Caki2 (cell line): ENCODE measurements at places on chromosomes 4 and X.
A peak's percentile ranks its signal among the peaks of the same experiment; 100 is the strongest.

DNA sequence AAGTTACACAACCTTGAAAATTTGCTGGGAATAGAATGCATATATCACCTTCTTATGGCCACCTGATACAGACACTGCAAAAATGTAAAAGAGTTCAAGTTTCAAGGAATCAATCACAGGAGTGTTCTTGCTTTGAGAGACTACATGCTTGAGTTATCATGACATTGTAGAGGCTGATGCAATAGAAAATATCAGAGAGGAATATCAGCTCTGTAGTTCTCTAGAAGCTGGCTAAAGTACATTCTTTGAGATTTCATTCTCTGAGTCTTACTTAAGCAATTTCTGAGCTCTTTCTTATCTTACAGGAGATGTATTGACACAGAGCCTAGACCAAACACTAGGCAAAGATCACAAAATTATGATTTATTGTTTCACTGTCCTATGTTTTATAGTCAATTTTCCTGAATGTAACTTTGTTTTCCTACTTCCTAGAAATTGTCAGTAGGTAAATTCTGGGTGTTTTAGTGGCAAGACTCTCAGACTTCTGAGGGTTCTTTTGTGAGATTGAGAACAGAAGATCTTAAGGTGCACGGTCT, 152.1 kb upstream of the HPGD start:
- no peak for DNase-seq

DNA sequence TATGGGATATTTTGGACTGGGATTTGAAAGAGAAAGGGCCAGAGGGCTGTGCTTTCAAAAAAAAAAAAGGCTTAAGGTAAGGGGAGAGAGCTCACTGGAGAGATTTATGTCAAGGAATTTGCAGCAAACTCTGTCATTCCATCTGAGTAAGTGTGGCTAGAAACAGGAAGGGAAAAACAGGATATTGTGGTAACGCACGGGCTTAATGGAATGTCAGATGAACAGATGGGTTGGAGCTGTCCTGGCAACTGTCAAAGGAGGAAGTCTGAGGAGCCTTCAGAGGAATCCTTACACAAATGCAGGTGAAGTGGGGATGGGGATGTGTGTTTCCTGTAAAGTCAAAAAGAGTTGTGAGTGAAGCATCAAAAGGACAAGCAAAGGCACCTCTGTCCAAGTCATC, 15.1 kb upstream of the NKX3-2 start:
- no peak for DNase-seq

- no peak for DNase-seq
Observed at GRCh38 chrX:63354484-63354883, 3.4 kb upstream of the SPIN4 start.

GRCh38 chr4:138761638-138762220, 253.9 kb upstream of the NOCT start:
- no peak for DNase-seq

- DNase-seq: no peak
Observed at GRCh38 chrX:21723084-21723483, 34.8 kb downstream of the SMPX start.

GRCh38 chrX:40205471-40205870, 107.7 kb upstream of the BCOR start:
- no peak for DNase-seq

- peak; percentile 69 for DNase-seq
Observed at GRCh38 chr4:142353149-142353738, 492.9 kb downstream of the INPP4B start.

- DNase-seq: no peak
Observed at GRCh38 chr4:150510176-150510865, 71.6 kb upstream of the MAB21L2 start.

- no peak for DNase-seq
Observed at GRCh38 chr4:177455561-177455970, 13.3 kb upstream of the AGA start.

GRCh38 chr4:38668203-38668971, 4.4 kb downstream of the KLF3 start:
- DNase-seq: no peak

- no peak for DNase-seq
Observed at GRCh38 chr4:89915937-89916336, 21.3 kb downstream of the MMRN1 start.

DNA sequence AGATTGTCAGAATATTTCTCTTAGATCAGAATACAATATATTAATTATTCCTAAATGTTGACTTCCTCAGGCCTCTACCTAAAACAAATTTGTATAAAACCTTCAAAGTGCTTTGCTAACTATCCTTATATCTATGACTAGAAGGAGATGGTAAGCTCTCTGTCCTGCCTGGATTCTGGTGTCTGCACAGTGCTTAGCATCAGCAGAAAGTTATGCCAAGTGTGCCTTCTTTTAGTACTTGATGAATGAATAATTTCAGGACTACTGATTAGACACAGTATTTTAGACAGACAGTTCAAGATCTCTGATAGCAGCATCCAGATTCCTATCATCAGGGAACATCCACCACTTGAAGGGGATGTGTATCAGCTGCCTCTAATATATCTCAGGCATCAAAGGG, 242.4 kb upstream of the TLL1 start:
- no peak for DNase-seq

GRCh38 chr4:152094970-152095700, 334.3 kb upstream of the GATB start:
- no peak for DNase-seq

DNA sequence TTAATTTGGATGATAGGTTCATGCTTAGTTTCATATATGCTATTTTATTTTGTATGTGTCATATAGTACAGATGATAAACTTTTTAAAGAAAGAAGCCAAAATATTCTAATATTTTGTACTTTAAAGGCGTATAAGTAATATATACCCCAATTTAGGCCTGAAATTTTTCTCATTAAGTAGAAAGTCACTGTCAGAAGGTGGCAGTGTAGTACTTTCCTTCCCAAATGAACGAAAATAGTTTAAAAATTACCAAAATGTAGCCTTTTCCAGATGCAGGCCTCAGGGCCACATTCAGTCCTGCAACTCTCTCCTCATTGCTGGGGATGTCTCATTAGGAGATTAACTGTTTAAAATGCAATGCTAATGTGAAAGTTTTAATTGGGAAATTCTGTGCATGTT, 1263.6 kb downstream of the C4orf33 start:
- DNase-seq: no peak

DNA sequence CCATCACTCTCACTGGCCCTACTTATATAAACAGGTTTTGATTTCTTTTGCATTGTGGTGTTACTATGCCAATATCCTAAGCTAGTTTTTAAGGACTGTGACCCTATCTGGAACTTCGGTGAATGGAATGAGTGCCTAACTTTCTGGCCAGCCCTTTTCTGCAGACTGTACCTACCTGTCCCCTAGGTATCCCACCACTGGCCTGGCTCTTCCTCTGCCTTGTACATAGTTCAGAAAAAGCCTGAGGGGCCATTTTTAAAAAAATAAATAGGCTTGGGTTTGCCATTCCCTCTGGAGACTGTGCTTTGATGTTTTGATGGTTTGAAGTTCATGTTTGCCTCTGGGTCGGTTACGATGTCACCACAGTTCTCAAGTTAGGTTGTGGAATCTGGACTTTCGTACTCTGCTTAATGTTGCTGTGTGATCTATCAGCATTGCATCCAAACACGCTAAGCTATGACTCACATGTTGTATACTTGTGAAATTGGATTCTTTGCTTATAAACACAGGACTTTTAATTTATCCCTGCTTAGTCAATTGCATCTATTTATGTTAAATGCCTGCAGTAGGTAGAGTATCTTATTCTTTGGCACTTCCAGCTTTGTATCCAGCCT, 182.0 kb downstream of the ANKRD50 start:
- no peak for DNase-seq

GRCh38 chrX:38799995-38800580, 1.2 kb upstream of the MID1IP1 start:
- peak; percentile 5 for DNase-seq

GRCh38 chrX:133921764-133922389, 63.5 kb downstream of the GPC3 start:
- no peak for DNase-seq

DNA sequence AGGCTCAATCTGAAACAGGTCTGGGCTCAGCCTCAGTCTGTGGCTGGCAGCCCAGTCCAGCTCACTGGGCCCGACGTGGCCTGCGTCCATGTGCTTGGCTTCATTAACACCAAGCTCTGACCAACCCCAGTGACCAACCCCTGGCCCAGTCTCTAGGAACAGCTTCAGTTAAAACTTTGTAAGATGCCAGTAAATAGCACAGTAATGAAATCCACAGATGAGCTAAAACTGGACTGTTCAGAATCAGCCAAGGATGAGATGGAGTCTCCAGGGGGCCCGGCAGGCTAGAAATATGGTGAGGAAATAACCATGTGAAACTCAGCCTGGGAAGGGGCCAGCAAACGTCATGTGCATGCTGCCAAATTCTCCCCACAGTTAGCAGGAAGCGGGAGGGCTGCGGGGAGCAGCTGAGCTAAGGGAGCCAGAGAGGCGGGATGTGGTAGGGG, 37.1 kb upstream of the XPNPEP2 start:
- DNase-seq: no peak

DNA sequence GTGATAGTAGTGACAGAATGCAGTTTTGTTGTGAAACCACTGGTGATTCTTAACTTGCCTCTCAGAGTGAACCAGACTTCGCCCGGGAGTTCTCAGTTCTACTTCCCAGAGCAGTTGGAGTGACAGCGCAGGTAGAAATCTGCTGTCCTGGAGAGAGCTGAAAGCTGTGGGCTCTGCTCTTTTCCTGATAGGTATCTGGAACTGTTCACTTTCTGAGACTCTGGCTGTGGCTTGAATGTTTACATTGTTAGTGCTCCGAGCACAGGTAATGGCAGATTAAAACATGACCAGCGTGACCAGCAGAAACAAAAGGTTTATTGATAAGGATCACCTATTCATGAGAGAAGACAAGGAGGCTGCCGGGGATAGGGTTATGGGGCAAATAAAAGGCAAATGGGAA, 360.7 kb downstream of the BMPR1B start:
- no peak for DNase-seq

- DNase-seq: no peak
Observed at GRCh38 chr4:31290836-31291235, 570.7 kb downstream of the PCDH7 start.

DNA sequence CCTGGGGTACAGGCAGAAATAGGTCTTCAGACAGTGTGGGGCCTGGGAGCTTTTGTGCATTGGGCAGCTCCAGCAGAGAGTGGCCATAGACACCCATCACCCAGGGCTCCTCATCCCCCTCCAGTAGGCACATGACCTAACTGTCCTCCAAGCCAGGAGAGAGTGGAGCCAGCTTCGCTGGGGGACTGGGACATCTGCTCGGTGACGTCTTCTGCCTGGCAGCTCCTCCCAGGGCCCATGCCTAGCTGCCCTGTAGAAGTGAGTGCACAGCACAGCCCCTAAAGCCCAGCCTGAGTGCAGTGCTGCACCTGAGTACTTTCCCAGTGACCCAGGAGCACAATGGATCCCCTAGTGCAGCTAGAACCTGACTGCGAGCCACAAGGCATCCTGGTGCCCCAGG, 279.7 kb upstream of the SLC7A11 start:
- DNase-seq: no peak

GRCh38 chrX:10615931-10616774, 4.2 kb downstream of the MID1 start:
- no peak for DNase-seq

- DNase-seq: no peak
Observed at GRCh38 chr4:66298569-66298968, 628.3 kb upstream of the EPHA5 start.
